ENCODE measurements at places on chromosomes 3 and 15.

DNA sequence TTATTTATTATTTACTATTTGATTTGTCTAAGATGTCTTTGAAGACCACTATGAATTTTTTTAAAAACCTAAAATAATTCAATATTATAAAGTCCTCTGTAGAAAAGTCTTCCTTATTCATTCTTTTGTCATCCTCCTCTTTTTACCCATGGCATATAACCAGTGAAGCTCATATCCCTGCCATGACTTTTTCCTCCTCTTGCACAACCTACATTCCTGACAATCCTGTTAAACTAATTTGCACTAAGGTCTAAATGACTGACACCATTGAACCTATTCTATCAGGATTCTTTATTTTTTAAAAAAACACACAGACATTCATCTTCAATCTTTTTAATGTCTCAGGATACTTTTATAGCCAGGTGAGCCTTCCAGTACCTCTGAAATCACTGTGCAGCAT lies 159.9 kb upstream of the SLC2A2 start:
- no peak for DNase-seq

DNA sequence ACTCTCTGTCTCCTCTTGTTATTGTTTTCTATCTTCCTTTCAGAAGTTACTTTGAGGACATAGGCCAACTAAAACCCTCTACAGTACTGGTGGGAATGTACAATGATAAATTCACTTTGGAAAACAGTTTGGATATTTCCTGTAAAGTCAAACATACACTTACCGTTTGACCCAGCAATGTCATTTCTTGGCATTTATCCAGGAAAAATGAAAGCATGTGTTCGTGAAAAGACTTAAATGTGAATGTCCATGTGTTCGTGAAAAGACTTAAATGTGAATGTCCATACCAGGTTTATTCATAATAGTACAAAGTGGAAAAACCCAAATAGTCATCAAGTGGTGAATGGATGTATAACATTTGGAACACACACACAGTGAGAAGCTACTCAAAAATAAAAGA lies 361.5 kb upstream of the DPH6 start:
- no peak for DNase-seq

DNA sequence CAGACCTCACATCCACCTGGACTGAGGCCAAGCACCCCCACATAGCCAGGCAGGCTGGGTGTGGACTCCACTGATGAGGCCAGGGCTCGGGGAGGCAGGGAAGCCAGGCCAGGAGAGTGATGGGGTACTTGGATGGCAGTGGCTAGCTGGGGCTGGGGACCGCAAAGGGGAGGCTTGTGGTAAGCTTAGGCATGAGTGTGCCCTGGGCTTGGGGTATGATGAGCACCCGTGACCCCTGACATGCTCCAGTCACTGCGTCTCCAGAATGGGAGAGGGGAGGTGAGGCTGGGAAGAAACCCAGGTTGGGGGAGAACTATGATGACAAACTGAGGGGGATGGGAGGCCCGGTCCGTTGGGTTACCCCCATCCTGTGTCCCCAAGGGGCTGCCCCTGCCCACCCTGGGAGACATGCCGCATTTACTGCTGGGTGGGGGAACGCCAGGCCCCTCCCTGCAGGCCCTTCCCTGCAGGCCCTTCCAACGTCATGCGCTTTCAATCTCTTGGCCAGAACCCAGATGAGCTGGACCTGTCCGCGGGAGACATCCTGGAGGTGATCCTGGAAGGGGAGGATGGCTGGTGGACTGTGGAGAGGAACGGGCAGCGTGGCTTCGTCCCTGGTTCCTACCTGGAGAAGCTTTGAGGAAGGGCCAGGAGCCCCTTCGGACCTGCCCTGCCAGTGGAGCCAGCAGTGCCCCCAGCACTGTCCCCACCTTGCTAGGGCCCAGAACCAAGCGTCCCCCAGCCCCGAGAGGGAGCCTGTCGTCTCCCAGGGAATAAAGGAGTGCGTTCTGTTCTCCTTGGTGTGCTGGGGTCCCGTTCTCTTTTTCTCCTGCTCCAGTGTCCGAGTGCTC lies 34.1 kb downstream of the TSPAN3 start:
- DNase-seq = no peak

DNA sequence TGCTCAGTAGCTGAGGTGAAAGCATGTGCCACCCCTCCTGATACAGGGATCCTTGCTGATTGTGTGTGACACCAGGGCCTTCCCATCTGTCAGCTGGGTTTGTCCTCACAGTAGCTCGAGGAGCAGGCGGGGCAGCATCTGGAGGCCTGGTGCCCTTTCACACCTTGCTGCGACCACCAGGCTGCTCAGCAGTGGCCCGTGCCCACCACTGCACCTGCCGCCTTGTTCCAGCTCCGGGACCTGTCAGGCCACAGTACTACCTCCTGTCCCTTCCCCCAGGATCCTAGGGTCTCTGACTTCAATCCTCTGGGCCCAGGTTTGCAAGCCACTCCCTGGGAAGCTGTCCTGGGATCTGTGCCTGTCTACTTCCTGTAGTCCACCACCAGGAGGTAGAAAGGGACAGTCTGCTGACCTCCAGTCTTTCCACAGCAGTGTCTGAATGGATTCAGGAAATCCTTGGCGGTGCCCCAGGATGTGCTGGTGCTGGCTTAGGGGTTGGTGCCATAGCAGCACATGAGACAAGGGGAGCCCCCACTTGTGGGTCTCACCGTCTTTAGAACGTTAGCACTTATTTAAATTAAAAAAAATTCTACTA lies 27.5 kb downstream of the APBA2 start:
- no peak for DNase-seq

GRCh38 chr3:65013053-65013452 lies 325.3 kb upstream of the ADAMTS9 start:
- DNase-seq = no peak

DNA sequence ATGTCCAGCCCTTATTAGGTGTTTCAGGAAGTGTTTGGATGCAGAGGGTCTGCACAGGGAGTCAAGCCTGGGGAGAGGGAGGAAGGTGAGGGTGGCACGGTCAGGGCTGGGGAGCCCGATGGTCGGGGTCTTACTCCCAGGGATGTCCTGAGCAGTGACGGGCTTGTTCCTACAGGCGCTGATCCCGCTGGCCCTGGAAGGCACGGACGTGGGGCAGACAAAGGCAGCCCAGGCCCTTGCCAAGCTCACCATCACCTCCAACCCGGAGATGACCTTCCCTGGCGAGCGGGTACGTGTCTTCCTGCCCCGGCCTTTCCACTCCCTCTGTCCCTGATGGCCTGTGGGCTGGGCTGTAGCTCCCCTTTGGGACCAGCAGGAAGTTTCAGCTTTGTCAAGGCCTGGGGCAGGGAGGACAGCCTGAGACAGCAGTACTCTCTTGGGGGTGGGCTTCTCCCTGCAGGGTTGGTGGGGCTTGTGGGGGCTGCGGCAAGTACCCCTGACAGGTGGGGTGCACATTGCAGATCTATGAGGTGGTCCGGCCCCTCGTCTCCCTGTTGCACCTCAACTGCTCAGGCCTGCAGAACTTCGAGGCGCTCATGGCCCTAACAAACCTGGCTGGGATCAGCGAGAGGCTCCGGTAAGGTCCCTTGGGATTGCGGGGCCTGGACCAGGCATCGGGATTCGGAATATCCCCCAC lies 4.6 kb upstream of the RCCD1 start:
- no peak for DNase-seq
